ENCODE measurements at places on chromosomes 2 and 18.

DNA sequence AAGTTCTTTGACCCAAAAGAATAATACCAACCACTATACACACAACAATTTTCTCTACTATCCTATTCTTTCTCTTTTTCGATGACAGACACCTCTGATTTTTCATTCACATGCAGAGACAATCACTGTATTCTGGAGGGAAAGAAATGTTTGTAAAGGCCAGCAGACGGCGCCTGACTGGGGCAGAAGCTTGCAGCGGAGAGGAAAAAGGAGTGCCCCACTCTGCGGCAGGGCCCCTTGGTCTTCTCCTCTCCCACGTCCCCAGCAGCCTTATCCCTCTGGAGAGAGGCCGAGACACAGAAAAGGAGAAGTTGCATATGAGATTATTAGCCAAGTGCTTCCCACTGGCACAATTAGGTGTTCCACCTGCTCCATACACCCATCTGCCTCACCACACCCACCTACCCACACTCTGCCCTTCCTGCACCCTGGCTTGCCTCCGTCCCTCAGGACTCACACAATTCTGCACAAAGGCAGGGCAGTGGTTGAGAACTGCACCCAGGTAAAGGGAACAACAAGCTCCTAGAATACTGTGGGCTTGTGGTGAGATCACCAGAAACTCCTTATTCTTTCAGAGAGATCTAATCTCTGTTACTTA, 687.3 kb downstream of the NRXN1 start:
- peak; percentile 6 for DNase-seq

DNA sequence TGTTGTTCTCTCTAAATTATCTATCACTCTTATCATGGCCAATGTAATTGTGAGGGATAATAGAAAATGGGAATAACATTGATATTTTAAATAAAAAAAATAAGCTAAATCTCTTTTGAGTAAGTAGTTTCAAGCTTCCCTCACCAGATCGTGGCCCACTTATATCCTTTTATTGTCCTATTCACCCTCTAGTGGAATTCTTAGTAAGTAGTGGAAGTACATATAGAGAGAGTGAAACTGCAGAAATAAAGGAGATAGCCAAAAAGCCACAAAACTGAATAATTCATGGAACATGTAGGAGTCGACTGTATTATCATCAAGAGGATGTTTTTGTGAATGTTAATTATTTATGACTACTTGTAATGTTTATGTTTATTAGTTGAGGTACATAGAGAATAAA, 66.1 kb upstream of the DTNA start:
- DNase-seq: no peak

DNA sequence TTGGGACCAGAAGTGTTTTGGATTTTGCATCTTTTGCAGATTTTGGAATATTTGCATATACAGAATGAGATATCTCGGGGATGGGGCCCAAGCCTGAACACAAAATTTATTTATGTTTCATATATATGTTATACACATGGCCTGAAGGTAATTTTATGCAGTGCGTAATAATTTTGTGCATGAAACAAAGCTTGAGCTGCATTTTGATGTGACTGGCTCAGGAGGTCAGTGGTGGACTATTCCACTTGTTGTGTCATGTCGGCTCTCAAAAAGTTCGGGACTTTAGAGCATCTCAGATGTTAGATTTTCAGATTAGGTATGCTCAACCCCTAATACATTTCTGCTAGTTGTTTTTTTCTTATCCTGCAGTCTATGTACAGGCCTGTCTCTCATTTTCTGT, 145.4 kb downstream of the FAM210A start:
- DNase-seq: peak; percentile 66

DNA sequence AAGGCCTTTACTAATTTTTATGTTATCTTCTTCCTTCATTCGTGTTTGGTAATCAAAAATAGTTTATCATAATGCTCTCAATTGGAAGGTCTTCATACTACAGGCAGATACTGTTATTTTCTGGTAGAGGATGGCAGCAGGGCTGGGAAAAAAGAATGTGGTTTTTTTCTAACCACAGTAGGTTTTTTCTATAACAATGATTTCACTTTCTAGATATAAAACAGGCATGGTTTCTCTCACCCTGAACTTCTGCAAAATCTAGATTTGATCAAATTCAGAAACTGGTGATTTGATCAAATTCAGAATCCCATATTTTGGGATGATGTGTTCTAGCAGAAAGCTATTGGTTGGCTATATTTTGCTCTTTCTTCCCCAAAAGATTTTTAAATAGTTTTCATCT, 27.6 kb downstream of the BCL11A start:
- no peak for DNase-seq

GRCh38 chr2:65300761-65301711, 73.4 kb downstream of the ACTR2 start:
- peak; percentile 56 for DNase-seq

- DNase-seq: no peak
Measured at GRCh38 chr18:62612289-62612645, 89.4 kb downstream of the ZCCHC2 start.

GRCh38 chr18:60193780-60194179, 178.8 kb downstream of the MC4R start:
- no peak for DNase-seq

GRCh38 chr18:25305584-25305983, 46.4 kb downstream of the ZNF521 start:
- no peak for DNase-seq

- DNase-seq: no peak
Measured at GRCh38 chr2:179460181-179460929, 195.7 kb upstream of the SESTD1 start.

DNA sequence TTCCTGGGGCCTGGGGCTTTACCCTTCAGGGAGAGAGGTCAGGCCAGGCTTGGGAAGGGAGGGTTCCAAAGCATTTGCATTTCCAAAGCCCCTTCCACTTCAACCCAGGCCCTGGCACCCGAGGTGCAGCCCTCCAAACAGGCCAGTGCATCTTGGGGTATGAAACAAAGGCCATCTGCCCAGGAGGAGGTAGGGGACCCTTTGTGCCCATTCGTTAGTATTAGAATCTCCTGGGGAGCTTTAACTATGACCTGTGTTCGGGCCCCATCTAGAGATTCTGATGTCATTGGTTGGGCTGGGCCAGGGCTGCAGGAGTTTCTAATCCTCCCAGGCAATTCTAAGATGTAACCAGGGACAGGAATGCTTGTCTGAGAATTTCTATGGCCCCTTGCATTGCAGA, 73.6 kb downstream of the CIB4 start:
- no peak for DNase-seq

DNA sequence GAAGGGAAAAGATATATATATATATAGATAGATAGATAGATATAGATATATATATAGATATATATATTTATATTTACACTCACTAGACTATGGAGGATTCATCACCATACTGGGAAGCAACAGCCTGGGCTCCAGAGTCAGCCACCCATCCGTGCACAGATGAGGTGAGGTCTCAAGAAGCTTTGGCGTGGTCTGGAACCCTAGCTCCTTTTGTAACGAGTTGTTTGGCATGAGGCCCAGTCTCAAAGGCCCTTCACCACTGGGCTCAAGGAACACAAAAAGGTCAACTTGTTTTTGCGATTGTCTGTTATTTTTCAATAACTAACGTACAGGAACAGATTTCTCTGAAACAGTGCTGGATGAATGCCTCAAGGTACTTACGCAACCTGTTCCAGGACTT, 448.7 kb downstream of the CMPK2 start:
- DNase-seq: no peak

DNA sequence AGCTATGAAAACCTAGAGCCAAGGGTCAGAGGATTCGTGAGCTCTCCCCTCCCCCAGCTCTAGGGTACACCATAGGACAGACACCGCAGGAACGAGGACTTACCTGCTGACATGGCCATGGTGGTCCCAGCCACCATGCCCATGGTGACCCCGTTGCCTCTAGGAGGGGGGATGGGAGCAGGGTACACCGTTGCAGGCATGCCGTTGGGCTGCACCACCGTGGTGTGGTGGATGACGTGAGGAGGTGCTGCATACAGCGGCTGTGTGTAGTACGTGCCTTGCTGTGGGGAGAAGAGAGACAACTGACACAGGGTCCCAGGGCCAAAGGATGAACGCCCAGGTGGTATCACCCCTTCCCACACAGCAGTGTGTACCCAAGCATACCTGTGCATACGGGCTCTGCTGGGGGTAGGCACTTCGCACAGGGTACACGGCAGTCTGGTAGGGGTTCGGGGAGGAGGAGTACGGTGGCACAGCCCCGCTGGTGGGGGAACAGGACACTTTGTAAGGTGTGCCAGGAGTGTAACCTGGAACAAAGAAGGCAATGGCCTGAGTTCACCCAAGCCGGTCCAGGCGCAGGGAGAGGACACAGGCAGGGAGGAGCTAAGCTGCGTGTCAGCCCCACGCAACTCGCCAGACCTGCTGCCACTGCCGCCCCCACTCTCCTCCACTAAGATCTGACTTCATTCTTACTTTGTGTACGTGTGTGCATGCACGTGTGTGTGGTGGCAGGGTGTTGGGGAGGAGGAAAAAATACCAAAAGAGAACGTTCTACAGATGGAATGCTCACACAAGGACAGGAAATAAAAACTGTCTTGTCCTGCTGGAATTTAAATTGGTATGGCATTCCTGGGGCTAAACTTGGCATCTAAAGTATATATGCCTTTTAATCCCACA, 37.8 kb downstream of the FAM168B start:
- no peak for DNase-seq

- DNase-seq: no peak
Measured at GRCh38 chr2:238141541-238142318, 3.3 kb downstream of the KLHL30 start.

DNA sequence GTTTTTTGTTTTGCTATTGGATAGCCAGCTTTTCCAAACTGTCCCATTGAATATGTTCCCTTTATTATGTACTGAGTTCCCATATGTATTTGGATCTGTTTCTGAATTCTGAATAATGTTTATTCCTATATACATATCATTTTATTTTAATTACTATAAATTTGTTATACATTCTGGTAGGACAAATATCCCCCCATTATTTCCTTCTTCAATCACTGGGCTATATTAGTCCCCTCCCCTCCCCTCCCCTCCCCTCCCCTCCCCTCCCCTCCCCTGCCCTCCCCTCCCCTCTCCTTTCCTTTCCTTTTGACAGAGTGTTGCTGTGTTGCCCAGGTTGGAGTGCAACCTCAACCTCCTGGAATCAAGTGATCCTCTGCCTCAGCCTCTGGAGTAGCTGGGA, 26.3 kb downstream of the RAB3GAP1 start:
- no peak for DNase-seq

GRCh38 chr18:55083461-55083860, 124.2 kb upstream of the CCDC68 start:
- DNase-seq: no peak

DNA sequence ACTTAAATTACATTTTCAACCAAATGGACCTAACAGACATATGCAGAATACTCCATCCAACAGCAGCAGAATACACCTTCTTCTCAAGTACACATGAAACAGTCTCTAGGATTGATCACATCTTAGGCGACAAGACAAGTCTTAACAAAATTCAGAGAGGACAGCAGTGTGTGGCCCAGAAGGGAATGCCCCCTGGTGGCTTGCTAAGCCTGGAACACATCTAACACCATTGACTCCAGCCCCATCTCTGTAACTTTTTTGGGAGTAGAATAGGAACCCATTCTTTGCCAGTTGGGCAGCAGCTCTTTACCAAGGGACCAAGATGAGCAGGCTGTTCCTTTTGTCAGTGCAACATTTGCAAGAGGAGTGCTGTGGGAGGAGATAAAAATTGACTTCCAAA, 249.9 kb downstream of the PLCL1 start:
- DNase-seq: peak; percentile 31

- DNase-seq: no peak
Measured at GRCh38 chr2:195652911-195653310, 4.1 kb upstream of the SLC39A10 start.

DNA sequence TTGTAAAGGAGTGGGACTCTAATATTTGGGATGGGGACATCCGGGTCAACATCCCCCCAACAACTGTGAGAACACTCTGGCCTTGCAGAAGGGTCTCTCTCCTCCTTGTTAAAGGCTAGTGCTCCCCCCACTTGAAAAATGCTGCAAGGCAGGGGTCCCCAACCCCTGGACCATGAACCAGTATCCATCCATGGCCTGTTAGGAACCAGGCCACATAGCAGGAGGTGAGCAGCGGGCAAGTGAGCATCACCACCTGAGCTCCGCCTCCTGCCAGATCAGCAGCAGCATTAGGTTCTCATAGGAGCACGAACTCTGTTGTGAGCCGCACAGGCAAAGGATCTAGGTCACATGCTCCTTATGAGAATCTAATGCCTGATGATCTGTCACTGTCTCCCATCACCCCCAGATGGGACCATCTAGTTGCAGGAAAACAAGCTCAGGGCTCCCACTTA, 243.9 kb upstream of the ID2 start:
- no peak for DNase-seq

GRCh38 chr18:40921845-40922629, 1033.0 kb upstream of the PIK3C3 start:
- DNase-seq: no peak

- DNase-seq: no peak
Measured at GRCh38 chr2:160674146-160674750, 180.6 kb upstream of the RBMS1 start.

- no peak for DNase-seq
Measured at GRCh38 chr2:120919771-120920453, 184.2 kb downstream of the GLI2 start.

DNA sequence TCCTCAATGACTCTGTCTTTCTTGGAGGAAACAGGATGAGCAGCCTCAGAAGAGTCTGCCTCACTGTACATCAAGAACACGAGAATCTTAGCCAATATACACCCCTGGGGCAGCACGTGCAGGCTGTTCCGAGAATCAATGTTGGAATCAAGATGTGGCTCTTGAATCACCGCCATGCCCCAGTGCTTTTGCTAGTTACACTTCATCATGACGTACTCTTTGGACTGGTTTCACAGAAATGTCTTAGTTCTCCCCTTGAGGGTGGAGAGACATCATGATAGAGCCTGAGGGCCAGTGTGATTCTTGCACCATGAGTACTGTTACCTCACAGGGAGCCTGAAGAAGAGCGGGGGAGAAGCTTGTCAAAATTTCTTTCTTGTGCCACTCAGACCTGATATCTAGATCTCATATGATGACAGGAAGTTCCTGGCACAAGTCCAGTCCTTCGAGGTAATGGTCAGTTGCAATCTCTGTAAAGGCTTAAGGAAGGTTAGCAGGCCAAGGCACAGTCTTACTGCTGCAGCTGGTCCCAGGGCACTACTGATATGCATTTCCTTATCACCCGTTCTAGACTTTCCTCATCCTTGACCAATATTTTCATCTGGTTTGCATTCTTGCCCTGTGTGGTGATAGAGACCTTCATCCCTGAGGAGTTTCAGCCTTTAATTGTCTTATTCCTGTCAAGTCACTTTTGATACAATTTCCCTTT, 28.2 kb upstream of the STAT4 start:
- no peak for DNase-seq

GRCh38 chr2:173760553-173760952, 204.6 kb downstream of the SP3 start:
- no peak for DNase-seq

- DNase-seq: no peak
Measured at GRCh38 chr2:112776113-112776512, 8.2 kb downstream of the IL1A start.

Measured in midbrain (tissue), 1 donor.